ENCODE measurements at places on chromosomes 2 and 18.
A peak's percentile ranks its signal among the peaks of the same experiment; 100 is the strongest.

GRCh38 chr2:241882091-241882625 lies 12.6 kb downstream of the RTP5 start:
- H3K4me3 ChIP-seq: no peak overlapping the region
- no peaks in the 10 kb centered on the region for H3K27me3 ChIP-seq
- H3K4me1 ChIP-seq: peaks cover 2% of the 10 kb centered on the region
- no peak overlapping the region for H3K27ac ChIP-seq
- DNase-seq: no peak
- H3K36me3 ChIP-seq: no peaks in the 10 kb centered on the region

- DNase-seq: no peak
- H3K27ac ChIP-seq: no peak overlapping the region
- H3K36me3 ChIP-seq: no peaks in the 10 kb centered on the region
- H3K4me3 ChIP-seq: no peak overlapping the region
Observed at GRCh38 chr18:40055262-40055661, 1899.8 kb upstream of the PIK3C3 start.

- peaks cover 9% of the 10 kb centered on the region for H3K4me1 ChIP-seq
- H3K27ac ChIP-seq: no peak overlapping the region
- H3K36me3 ChIP-seq: no peaks in the 10 kb centered on the region
- no peak for DNase-seq
- H3K4me3 ChIP-seq: no peak overlapping the region
Observed at GRCh38 chr2:238895361-238895882, 47.5 kb downstream of the TWIST2 start.

- no peaks in the 10 kb centered on the region for H3K36me3 ChIP-seq
- DNase-seq: peak; percentile 78
- no peak overlapping the region for H3K4me3 ChIP-seq
Observed at GRCh38 chr2:149388120-149388816, 57.9 kb downstream of the LYPD6 start.

DNA sequence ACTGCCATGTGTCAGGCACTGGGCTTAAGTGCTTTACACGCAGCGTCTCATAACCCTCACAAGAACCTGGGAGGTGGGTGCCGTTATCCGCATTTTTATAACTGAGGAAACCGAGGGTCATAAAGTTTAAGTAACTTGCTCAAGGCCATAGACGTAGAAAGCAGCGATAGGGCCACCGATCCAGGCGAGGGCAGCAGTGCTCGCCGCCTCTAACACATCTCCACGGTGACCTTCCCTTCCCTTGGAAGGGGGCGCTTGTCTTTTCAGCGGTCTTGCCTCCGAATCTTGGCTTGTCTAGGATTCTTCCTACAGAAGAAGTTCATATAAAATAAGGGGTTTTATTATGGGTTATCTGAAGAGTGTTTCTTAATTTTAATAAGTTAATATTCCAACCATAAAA lies 186.6 kb downstream of the GBX2 start:
- peak; percentile 68 for DNase-seq
- no peaks in the 10 kb centered on the region for H3K36me3 ChIP-seq
- H3K4me3 ChIP-seq: no peak overlapping the region
- H3K4me1 ChIP-seq: no peaks in the 10 kb centered on the region
- H3K27me3 ChIP-seq: no peaks in the 10 kb centered on the region
- no peak overlapping the region for H3K27ac ChIP-seq

GRCh38 chr2:172821370-172822338 lies 86.0 kb downstream of the RAPGEF4 start:
- no peaks in the 10 kb centered on the region for H3K27me3 ChIP-seq
- H3K36me3 ChIP-seq: no peaks in the 10 kb centered on the region
- no peak overlapping the region for H3K27ac ChIP-seq
- H3K4me3 ChIP-seq: no peak overlapping the region
- no peak for DNase-seq

- H3K4me1 ChIP-seq: peaks cover 2% of the 10 kb centered on the region
- no peaks in the 10 kb centered on the region for H3K36me3 ChIP-seq
- no peaks in the 10 kb centered on the region for H3K27me3 ChIP-seq
- no peak for DNase-seq
- no peak overlapping the region for H3K27ac ChIP-seq
Observed at GRCh38 chr2:120606931-120607330, 128.7 kb upstream of the GLI2 start.

DNA sequence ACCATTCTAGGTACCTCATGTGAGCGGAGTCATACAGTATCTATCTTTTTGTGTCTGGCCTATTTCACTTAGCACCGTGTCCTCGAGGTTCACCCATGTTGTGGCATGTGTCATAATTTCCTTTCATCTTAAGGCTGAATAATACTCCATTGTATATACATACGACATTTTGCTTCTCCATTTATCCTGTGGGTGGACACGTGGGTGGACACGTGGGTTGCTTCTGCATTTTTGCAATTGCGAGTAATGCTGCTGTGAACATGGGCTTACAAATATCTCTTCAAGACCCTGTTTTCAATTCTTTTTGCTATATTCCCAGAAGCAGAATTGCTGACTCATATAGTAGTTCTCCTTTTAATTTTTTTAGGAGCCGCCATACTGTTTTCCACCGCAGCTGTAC lies 243.6 kb upstream of the EPAS1 start:
- no peaks in the 10 kb centered on the region for H3K27me3 ChIP-seq
- H3K36me3 ChIP-seq: no peaks in the 10 kb centered on the region
- no peak overlapping the region for H3K4me3 ChIP-seq
- no peaks in the 10 kb centered on the region for H3K4me1 ChIP-seq
- no peak overlapping the region for H3K27ac ChIP-seq

DNA sequence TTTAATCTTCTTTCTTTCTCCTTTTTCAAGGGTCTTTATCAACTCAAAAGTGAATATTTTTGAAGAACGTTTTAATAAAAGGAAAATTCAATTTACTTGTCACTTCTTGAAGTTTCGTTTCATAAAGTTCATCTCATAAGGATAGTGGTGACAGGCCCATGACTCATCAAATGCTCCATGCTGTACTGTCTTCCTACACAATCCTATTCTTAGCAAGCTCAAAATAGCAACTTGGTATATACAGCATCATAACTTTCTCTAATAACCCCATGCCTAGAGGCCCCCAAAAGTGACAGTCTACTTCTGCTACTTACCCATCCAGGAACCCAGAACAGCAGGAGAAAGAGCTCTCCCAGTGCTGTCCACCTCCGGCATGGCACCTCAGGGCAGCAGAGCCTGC lies 7.7 kb downstream of the FBXO15 start:
- no peaks in the 10 kb centered on the region for H3K36me3 ChIP-seq
- H3K27ac ChIP-seq: no peak overlapping the region
- H3K4me3 ChIP-seq: no peak overlapping the region
- H3K4me1 ChIP-seq: no peaks in the 10 kb centered on the region
- DNase-seq: no peak

GRCh38 chr18:69845593-69846506 lies 101.8 kb downstream of the CD226 start:
- H3K4me1 ChIP-seq: no peaks in the 10 kb centered on the region
- DNase-seq: peak; percentile 57
- H3K4me3 ChIP-seq: no peak overlapping the region

DNA sequence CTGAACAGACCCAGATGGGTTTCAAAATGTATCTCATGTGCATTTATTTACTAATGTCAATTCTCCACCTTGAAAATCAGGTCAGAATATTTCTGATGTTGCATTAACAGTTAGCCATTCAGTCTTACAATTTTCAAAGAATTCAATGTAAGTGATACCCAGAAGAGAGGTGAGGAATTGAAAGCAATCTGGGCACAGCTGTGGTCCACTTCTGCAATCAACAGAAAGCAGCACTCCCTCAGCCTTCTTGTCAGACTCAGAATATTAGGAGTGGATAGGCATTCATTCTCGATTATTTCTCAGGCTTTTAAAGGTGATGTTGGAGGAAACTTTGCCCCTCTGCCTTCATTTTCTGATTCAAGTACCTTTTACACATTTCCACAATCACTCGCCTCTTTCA lies 15.7 kb downstream of the CCL20 start:
- no peaks in the 10 kb centered on the region for H3K27me3 ChIP-seq
- H3K4me1 ChIP-seq: no peaks in the 10 kb centered on the region
- no peak overlapping the region for H3K4me3 ChIP-seq
- DNase-seq: no peak
